Activated T-cell treated with anti-CD3 and anti-CD28 coated beads, Interleukin-2, amount 50 U/mL, for 72 hours (primary cell): ENCODE measurements at places on chromosomes 5 and 9.

GRCh38 chr5:9302218-9302617 is 243.7 kb downstream of the SEMA5A start:
- no peak for DNase-seq

- DNase-seq, result no peak
Observed at GRCh38 chr9:132644251-132644650, 25.5 kb downstream of the DDX31 start.

DNA sequence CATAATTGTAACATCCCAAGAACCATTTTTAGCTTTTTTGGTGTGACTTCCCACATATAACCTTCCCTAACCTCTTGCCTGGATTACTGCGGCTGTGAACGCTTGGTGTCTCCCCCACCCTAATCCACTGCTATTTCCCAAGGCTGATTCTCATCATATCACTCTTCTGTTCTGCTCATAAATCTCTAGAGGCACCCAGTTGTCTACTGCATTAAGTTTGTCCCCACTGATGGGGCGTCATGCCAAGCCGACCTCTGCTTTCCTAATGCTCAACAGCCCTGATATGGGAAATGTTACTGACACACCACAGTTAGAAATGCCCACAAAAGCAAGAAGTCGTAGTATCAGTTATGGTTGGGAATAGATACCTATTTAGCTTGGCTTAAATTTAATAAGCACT is 24.4 kb downstream of the NPR3 start:
- no peak for DNase-seq

DNA sequence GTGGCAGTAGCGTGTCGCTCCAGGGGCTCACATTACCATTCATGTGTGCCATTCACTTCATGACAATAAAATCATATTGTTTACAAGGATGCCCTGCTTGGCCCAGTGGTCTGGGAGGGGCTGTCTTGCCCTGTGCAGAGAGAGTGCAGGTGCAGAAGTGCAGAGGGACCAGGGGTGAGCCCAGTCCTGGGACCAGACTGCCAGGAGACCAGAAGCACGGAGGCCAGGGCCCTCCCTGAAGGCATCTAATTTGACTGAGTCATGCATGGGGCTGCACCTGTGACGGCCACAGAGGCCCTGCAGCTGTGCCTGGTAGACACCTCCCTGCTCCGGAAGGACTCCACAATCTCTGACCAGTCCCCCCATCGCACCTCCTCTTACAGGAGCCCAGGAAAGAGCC is 164.4 kb upstream of the FOXD4L5 start:
- no peak for DNase-seq

- DNase-seq, result no peak
Observed at GRCh38 chr9:109422641-109423040, 75.5 kb downstream of the PTPN3 start.

- DNase-seq, result no peak
Observed at GRCh38 chr9:130246126-130246525, 19.4 kb upstream of the HMCN2 start.

GRCh38 chr9:81902626-81903025 is 25.6 kb upstream of the SPATA31D4 start:
- DNase-seq, result no peak

DNA sequence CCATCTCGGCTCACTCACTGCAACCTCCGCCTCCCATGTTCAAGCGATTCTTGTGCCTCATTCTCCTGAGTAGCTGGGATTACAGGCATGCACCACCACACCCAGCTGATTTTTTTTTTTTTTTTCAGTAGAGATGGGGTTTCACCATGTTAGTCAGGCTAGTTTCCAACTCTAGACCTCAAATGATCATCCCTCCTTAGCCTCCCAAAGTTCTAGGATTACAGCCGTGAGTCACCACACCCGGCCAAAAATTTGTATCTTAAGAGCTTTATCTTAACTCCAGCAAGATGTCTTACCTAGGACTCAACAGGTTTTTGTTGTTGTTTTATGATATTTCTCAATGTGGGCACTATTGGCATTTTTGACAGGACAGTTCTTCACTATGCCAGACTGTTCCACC is 27.9 kb downstream of the LYRM7 start:
- no peak for DNase-seq

DNA sequence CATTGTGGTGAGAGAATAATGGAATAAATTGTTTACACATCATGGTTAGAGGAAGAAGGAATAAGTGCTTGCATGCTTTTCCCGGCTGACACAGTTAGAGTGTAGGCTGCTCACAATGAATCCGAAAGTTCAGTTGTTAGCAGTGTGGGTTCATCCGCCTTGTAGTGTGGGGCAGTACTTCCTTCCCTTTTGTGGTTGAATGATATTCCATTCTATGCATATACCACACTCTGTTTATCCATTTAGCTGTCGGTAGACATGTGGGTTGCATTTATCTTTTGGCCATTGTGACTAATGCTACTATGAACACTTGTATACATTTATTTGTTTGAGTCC is 84.0 kb downstream of the COL5A1 start:
- DNase-seq, result no peak

- DNase-seq, result peak; percentile 14
Observed at GRCh38 chr5:80516826-80517225, 28.9 kb downstream of the FAM151B start.

GRCh38 chr5:28310696-28311095 is 1272.3 kb upstream of the CDH9 start:
- DNase-seq, result no peak

GRCh38 chr9:107389617-107390071 is 99.9 kb downstream of the KLF4 start:
- no peak for DNase-seq

DNA sequence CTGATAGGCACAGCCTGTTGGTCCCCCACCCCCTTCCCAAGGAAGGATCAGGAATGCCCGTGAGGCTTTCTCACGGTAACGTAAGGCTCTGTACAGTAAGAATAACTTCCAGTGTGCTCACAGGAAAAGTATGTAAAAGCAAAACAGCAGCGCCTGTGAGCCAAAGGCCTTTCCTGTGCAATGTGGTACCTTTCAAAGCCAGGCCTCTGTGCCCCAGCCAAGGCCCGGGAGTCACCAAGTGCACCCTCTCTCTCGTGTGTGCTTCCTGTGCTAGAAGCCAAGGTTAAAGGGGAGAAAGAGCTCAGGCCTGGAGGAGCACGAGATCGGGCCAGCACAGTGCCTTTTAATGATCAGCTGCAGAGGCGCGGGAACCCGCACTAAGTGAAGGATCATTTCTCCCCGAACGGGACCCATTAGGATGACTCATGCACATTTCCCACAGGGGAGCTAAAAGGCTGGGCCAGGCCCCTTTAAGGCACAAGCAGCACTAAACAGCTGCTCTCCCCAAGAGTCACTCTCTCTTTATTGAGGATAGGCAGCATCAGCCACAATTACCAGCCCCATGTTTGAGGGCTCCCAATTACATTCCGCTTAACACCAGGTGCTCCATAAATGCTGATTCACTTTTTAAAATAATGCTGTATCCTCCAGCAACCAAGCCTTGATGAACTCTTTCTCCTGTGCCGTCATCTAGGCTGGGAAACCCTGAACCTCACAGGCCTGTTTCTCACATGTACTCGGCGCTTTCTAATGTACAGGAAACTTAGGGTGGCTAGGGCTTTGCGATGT is 42.8 kb downstream of the SHB start:
- no peak for DNase-seq

GRCh38 chr5:60673334-60673733 is 26.6 kb downstream of the DEPDC1B start:
- DNase-seq, result no peak

DNA sequence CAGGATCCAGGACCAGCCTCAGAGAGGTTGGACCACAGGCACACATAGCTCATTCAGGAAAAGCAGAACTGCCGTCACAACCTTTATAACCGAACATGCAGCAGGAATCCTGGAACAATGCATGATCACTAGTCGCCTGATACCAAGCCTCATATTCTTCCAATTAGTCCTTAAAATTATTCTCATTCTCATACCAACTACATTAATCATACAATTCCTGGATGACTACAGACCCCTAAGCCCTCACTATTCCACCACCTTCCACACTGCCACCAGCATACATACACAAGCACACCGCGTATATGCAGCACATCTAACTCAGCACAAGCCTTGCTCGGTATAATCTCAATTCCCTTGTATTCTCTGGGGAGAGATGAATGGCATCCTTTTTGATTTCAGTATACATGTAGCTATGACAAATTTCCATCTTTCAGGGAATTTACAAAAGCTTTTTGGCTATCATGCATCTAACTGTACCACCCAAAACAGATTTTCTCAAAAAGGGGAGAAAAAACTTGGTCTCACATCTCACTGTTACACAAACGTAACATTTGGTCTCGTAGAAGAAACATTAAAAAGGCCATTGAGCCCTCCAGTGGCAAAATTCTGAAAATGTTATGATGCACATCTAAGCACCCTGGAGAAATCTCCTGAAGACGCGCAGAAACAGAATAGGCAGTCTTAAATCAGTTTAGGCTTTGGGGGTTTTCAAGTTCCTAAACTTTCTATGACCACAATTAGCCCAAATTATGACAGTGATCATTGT is 46.2 kb downstream of the MCTP1 start:
- DNase-seq, result no peak

DNA sequence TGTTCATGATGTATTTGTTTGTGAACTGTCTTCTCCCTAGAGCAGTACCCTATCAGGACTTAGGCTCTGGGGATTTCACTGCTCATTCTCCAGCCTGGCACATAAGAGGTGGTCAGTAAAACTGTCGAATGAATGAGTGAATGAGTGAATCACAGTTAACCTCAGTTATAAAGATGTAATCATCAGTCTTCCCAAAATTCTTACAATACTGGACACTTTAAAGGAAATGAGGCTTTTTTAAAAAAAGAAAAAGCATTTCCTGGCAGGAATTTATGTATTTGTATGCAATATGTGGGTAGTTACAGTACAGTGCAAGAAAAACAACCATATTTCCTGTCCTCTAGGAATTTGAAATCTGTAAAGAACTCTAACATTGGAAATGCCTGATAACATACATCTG is 59.6 kb downstream of the RAI14 start:
- DNase-seq, result no peak

- DNase-seq, result no peak
Observed at GRCh38 chr5:6551287-6551954, 81.4 kb downstream of the NSUN2 start.

- DNase-seq, result no peak
Observed at GRCh38 chr5:150208187-150209098, 18.6 kb downstream of the SLC6A7 start.

DNA sequence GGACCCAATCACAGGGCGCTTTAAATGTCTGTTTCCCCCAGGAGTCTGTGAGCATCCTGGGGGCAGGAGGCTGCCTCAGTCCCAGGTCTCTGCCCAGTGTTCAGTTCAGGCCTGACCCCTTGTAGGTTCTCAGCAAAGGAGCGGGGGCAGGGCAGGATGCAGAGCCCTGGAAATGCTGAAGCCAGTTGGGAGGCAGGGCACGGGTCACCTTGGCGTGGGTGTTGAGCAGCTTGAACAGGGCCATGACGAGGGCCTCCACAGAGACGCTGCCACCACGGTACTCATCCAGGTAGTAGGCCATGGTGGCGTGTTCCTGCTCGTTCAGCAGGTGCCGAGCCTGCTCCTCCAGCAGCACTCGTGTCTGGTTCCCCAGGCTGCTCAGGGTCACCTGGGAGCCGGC is 36.3 kb upstream of the AKNA start:
- no peak for DNase-seq

DNA sequence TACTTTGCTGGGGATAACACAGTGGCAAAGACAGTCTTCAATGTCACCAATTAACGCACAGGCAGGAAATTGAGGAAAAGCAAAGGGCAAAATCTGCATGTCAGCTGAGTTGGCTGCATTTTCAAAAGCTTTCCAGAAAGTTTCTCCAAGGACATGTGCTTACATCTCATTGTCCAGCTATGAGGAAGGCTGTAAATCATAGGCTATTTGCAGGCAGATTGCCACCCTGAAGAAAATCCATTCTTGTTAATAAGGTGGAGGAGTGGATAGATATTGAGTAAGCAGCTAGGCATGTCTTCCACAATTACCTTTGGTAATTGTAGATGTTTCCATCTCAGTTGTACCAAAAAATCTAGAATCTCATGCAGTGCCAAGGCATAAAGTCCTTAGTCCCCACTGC is 278.0 kb upstream of the NUDT12 start:
- DNase-seq, result no peak

DNA sequence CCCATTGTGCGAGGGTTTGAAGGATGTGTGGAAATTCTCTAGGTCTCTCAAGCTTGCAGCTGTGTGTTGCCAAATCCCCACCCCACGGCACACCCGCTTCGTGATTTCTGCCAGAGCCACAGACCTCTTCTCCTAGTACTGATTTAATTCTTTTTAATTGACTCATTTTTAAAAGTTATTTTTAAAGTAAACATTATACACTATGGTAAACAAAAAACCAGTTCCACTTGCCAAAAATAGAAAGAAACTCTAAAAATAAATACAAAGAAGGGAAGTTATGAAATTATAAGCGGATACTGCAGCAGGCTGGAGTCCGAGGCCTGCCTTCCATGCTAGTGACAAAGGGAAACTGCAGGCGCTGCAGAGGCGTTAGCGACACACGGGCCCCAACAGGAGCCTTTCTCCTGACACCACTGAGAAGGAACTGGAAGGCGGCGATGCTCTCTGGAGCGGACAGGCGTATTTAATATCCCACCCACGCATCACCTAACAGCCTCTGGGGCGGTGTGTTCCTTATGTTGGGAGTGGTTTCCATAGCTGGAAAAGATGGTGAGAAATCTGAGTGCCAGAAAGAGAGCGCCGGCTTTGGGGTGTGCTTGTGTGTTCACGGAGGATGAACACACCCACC is 122.5 kb downstream of the COL23A1 start:
- DNase-seq, result no peak

DNA sequence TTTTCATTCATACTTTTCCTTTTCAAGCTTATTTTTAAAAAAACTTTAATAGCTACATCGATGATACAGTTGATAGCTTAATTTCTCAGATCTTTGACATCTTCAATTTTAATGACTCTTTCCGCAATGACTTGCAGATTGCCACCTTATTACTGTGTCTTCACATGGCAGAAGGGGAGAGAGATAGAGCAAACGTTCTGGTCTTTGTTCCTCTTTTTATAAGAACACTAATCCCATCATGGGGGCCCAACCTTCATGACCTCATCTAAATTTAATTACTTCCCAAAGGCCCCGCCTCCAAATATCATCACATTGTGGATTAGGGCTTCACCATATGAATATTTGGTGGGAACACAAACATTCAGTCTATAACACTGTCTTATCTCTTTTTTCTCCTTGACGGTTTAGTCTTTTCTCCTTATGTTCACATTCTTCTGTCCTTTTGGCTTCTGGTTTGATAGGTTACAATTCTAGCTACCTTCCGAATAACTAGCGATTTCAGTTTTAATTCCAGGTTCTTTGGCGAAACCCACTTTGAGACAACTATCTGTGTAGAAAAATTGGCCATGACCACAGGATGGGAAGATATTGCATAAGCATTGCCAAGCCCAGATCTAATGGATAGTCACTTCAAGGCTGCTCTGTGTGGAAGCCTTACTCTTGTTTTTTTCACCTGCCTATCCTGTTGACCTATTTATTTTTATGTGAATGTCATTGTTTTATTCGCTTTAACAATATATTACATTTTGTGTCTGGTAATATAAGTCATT is 5.0 kb downstream of the ZNF189 start:
- DNase-seq, result no peak

- no peak for DNase-seq
Observed at GRCh38 chr9:137899551-137900360, 22.2 kb downstream of the CACNA1B start.
